ENCODE measurements at places on chromosomes 3 and 15. TPM values are rescaled to one million over a fixed set of nuclear protein-coding genes. Genes with fewer than 3 reads are reported as not detected.

GRCh38 chr3:195559723-195560409, 16.7 kb upstream of the PPP1R2 start:
- no peaks in the 10 kb centered on the region for H3K27me3 ChIP-seq
- H3K4me1 ChIP-seq: no peaks in the 10 kb centered on the region
- no peak overlapping the region for H3K4me3 ChIP-seq
- no peaks in the 10 kb centered on the region for H3K36me3 ChIP-seq

DNA sequence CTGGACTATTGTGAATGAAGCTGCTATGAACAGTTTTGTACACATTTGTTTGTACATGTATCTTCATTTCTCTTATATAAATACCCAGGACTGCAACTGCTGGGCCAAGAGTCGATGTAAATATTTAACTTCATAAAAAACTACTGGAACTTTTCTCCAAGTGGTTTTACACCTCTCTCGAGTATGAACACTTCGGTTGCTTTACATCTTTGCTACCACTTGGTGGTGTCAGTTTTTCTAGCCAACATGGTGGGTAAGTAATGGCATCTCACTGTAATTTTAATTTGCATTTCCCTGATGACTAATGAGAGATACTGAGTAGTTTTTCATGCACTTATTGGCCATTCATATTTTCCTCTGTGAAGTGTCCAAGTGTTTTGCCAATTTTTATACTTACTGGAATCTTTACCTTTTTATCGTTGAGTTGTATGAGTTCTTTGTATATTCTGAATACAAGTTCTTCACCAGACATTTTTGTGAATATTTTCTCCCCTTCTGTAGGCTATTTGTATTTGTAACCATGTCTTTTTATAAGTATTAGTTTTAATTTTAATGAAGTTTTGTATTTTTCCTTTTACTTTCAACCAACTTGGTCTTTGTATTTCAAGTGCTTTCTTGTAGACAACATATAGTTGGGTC, 44.4 kb downstream of the PCOLCE2 start:
- H3K27me3 ChIP-seq: no peaks in the 10 kb centered on the region
- H3K4me1 ChIP-seq: no peaks in the 10 kb centered on the region
- no peak overlapping the region for H3K27ac ChIP-seq
- DNase-seq: peak; percentile 17
- no peaks in the 10 kb centered on the region for H3K36me3 ChIP-seq

- H3K27ac ChIP-seq: no peak overlapping the region
- no peaks in the 10 kb centered on the region for H3K4me1 ChIP-seq
- DNase-seq: no peak
Measured at GRCh38 chr3:70400194-70400593, 87.8 kb upstream of the MDFIC2 start.

DNA sequence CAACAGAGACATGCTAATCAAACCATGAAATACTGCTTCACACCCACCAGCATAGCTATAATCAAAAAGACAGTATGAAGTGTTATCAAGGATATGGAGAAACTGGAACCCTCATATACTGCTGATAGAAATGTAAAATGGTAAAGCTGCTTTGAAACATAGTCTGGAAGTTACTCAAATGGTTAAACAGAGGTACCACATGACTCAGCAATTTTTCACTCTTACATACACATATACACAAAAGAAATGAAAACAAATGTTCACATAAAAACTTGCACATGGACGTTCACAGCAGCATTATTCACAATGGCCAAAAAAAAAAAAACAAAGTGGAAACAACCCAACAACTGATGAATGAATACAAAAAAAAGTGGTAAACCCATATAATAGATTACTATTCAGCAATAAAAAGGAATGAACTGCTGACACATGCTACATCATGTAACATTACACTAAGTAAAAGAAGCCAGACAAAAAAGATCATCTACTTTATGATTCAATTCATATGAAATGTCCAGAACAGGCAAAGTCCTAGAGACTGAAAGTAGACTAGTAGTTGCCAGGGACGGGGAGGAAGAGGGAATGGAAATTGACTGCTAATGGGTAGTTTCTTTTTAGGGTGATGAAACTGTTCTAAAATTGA, 23.2 kb downstream of the ZNF148 start:
- H3K36me3 ChIP-seq: no peaks in the 10 kb centered on the region
- H3K4me3 ChIP-seq: no peak overlapping the region
- no peak for DNase-seq
- peaks cover 12% of the 10 kb centered on the region for H3K4me1 ChIP-seq
- no peak overlapping the region for H3K27ac ChIP-seq

BOC gene
- 0.10 TPM for total RNA-seq

- H3K27ac ChIP-seq: no peak overlapping the region
- H3K4me3 ChIP-seq: no peak overlapping the region
- no peaks in the 10 kb centered on the region for H3K27me3 ChIP-seq
Measured at GRCh38 chr3:63963496-63963895, 51.3 kb upstream of the SCAANT1 start.

GRCh38 chr3:122519693-122520092, 5.0 kb upstream of the KPNA1 start:
- DNase-seq: no peak
- no peak overlapping the region for H3K4me3 ChIP-seq
- H3K27ac ChIP-seq: no peak overlapping the region
- no peaks in the 10 kb centered on the region for H3K36me3 ChIP-seq
- H3K27me3 ChIP-seq: no peaks in the 10 kb centered on the region

- no peak for DNase-seq
- no peaks in the 10 kb centered on the region for H3K27me3 ChIP-seq
- no peaks in the 10 kb centered on the region for H3K4me1 ChIP-seq
- no peak overlapping the region for H3K27ac ChIP-seq
Measured at GRCh38 chr3:134867277-134867676, 72.2 kb downstream of the EPHB1 start.

DNA sequence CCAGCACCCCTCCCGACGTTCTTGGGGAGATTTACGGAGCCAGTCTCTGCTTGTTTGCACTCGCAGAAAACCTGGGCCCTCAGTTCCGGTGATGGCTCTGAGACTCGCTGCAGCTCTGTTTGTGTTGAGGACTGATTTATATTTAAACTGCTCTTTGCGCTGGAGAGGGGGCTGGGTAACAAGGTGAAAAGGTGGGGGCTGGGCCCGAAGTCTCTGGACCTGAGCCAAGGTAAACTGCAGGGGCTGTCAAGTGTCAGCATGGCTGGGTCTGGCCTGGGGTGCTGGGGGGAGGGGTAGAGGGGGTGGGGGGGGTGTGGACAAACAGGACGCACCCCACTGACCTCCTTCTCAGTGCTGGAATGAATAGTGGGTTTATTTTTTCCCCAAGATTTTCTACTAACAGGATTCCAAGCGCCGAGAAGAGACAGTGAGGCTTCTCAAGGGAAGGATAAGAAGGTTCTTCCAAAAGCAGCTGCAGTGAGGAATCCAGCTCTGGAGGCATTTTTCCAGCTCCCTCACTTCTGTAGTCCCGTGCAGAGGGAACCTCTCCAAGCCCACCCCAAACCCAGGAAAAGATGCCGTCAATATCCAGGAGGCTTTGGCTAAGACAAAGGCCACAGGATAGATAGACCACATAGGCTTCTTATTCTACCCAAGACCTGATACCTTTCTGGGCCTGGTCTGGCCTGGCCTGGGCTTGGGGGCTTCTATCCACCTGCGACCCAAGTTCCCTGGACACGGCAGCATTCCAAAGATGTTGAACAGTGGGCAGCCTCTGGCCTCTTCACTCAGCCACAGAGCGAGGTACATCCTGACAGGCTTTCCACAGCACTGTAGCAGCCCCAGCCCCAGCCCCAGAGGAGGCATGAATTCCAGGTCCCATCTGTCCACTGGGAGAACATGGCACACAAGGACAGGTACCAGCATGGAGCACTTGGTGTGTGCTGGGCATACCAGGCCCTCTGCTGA, 938 bp upstream of the SLCO2A1 start:
- no peak for DNase-seq
- peaks cover 11% of the 10 kb centered on the region for H3K4me1 ChIP-seq
- H3K27me3 ChIP-seq: peaks cover 11% of the 10 kb centered on the region
- H3K27ac ChIP-seq: no peak overlapping the region
- no peak overlapping the region for H3K4me3 ChIP-seq
- no peaks in the 10 kb centered on the region for H3K36me3 ChIP-seq
